Activated naive CD4-positive, alpha-beta T cell treated with anti-CD3 and anti-CD28 coated beads, Interleukin-2, amount 50 U/mL, for 72 hours (primary cell): ENCODE measurements at places on chromosomes 11 and 22.

- DNase-seq = no peak
Observed at GRCh38 chr22:30680991-30681770, 13.5 kb upstream of the OSBP2 start.

DNA sequence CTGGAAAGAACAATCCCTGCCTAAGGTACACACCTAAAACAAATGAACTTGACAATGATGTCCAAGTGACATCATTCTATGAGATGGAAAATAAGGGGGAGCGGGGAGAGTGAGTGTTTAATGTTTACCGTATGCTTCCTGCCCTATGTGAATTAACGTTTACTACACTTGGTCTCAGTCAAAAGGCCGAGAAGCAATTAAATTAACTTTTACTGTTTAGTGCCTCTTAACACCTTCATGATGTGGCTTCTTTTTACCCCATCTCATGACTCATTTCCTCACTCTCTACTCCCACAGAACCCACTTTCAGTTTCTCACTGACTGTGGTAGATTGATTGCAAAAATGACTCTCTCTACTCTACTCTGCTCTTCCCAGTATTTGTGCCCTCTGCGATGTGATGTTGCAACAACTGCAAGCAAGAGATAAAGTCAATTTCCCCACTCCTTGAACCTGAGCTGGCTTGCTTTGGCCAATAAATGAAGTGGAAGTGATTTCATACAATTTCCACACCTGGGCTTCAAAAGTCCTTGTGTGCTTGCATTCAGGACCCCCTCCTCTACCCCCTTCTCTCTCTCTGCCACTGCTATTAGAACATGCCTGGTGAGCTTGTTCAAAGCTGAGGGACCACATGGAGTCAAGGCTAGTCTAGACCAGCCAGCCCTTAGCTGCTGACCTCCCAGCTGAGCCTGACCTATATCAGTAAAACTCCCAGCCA is 11.6 kb upstream of the ALKBH3 start:
- peak; percentile 43 for DNase-seq

DNA sequence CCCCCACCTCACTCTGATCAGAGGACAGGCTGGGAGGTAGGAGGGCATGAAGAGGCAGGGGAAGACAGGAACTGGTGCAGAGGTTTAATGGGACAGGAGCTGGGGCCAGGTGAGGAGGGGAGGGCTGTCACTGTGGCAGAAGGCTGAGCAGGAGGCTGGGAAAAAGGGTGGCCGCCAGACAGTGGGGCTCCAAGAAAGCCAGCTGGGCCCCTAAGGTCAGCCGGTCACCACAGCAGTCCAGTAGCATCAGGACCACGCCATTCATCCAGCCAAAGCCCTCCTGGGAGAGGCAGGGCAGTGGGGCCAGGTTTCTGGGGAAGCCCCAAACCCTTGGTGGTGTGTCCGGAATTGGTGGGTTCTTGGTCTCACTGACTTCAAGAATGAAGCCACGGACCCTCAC is 8.5 kb upstream of the TREH start:
- DNase-seq = no peak

DNA sequence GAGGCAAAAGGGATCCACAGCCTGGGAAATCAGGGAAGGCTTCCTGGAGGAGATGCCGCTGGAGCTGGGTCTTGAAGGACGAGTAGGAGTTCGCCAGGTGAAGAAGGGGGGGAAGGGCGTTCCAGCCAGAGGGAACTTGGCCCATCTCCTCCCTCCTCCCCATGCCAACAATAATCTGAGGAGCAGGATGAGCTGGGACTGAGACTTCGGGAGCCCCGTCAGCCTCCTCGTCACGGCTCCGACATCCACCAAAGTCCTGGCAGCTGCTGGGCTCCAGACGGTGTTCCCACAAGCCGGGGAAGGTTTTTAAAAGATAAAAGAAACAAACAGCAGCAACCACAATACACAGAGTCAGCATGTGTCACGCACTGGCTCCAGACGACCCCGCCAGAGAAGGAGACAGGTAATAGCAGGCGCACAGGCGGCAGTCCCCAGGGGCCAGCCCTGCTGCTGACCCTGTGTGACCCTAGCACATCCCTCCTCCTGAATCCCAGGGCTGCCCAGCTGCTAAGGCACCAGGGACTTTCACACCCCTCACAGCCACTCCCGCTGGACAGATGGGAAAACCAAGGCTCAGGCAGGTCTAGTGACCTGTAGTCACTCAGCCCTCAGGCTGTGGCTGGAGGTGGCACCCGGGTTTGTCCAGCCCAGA is 37.3 kb downstream of the NUP50 start:
- DNase-seq = no peak

DNA sequence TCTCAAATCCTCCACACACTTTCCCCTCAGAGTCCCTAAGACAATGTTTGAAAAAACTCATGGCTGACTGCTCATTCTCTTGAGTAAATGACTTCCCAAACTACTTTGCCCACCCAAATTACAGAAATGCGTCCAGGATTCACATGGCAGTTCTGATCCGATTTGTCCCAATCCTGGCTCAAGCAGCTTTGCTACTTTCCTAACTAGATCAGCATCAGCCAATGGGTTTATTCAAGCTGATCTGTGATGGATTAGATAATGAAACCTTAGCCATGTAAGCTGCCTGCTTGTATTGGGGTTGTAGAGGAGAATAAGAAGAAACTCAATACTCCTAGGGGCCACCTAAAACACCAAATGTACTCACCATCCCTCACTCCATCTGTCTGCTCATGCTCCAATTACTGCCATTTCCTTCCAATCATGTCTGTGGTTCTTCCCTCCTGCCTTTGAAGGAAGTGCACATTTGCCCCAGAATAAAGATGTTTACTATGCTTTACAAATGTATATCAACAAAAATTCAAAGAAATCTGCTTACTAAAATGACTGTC is 6.9 kb downstream of the RBFOX2 start:
- no peak for DNase-seq

GRCh38 chr11:74927496-74927895 is 21.4 kb downstream of the XRRA1 start:
- DNase-seq = no peak

GRCh38 chr22:23970201-23970641 is 3.5 kb downstream of the DDTL start:
- no peak for DNase-seq

GRCh38 chr22:36026741-36027140 is 1.9 kb downstream of the RBFOX2 start:
- DNase-seq = no peak

GRCh38 chr11:94130298-94131046 is 1.8 kb downstream of the PANX1 start:
- no peak for DNase-seq

- no peak for DNase-seq
Observed at GRCh38 chr11:19663206-19663605, 49.4 kb upstream of the NAV2 start.

GRCh38 chr22:35743326-35743860 is 25.7 kb downstream of the APOL5 start:
- no peak for DNase-seq
